Stimulated activated CD8-positive, alpha-beta memory T cell treated with anti-CD3 and anti-CD28 coated beads, Interleukin-7, amount 100 ng/mL, for 48 hours (primary cell): ENCODE measurements at places on chromosomes 4 and X.

DNA sequence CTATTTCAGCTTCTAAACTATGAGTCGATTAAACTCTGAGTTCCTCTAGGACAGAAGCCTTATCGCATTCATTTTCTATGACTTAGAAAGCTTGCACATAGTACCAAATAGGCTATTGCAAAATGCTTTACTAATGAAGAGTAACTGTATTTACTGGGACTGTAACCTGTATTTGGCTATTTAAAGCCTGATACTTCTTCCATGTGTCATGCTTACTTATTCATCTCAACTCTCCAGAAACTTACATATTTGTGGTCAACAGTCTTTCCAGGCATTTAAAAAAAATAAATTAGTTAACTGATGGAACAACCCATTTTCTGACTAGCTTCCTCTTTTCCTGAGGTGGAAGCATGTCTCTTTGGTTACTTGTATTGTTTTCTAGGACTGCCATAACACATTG is 467.9 kb downstream of the PCDH11X start:
- DNase-seq, result no peak

DNA sequence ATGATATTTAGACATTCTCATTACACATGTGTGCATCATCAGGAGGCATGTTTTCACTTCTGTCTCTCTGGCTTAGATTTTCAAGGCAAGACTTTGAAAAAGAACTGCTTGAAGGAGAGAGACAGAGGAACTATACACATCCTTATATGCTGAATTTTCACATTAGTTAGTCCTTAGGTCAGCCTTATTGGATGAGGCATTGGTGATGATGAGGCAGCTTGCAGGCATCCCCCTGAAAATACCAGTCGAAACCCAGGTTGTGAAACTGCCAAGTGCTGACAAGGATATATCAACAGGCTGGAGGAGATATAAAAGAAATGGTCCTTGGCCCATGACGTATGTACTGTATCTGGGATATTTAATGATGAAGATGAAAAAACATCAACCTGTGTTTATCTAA is 297.2 kb upstream of the AADAT start:
- no peak for DNase-seq

DNA sequence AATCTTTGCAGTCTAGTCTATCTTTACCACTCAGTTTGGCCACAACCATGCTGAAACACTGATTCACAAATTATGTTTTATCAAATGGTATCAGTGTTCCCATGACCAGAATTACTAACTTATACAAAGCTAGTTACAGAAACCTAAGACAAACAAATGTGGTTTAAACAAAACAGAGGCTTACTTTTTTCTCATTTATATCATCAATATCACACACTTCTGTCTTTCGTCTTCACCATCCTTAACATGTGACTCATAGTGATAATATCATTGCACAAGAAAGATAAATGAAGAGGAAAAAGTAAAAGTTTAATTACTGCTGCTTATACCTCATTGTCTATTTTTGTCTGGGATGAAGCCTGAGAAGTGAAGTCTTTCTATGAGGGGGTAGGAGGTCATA is 406.6 kb downstream of the PCDH10 start:
- DNase-seq, result no peak

GRCh38 chr4:61771056-61771455 is 570.9 kb downstream of the ADGRL3 start:
- no peak for DNase-seq

DNA sequence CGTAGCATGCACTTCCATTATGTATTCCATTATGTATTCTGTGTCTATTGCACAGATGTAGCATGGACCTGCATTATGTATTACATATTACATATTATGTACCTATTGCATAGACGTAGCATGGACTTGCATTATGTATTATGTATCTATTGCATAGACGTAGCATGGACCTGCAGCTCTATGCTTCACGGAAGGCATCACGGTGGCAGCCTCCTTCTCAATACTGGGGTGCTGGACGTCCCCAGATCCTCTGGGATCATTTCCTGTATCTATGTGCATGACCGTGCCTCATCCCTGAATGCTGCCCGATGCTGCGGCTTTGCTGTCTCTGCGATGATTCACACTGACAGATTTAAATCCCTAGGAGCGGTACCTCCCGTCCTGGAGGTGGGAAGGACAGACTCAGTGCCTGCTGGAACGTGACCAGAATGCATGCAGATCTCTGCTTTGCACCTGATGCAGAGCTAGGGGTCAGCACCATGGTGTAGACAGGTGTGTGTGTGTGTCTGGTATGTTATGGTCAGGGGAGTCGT is 317.5 kb downstream of the DHRSX start:
- DNase-seq, result no peak

DNA sequence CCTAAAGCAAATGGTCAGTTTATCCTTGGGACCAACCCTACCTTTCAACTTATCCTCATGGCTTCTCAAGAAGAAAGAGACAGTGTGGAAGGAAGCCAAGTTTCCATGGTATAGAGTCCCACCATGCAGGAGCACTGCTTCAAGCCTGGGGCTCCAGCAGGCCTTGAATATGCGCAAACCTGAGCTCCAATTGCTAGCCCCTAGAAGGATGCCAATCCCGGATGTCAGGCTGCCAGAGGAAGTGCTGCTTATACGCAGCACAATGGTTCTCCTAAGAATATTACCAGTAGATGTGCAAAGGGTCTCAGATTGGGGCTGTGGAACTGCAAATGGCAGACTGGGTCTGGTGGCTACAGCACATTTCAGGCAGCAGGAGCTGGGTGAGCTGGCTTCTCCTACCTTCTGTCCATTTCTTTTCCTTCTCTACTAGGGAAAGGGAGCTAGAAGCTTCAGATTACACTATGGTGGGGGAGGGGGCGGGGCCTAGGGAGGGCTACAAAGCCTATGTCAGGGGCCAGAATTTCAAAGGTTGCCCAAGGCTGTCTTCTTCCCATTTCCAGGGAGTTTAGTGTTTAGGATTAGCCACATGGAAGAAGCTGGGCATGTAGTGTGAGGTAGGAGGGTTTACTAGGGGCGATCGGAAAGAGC is 40.7 kb upstream of the CITED1 start:
- no peak for DNase-seq

GRCh38 chr4:108168160-108168670 is 517 bp downstream of the LEF1 start:
- DNase-seq, result no peak

GRCh38 chrX:48616576-48616975 is 19.3 kb downstream of the WDR13 start:
- DNase-seq, result no peak

DNA sequence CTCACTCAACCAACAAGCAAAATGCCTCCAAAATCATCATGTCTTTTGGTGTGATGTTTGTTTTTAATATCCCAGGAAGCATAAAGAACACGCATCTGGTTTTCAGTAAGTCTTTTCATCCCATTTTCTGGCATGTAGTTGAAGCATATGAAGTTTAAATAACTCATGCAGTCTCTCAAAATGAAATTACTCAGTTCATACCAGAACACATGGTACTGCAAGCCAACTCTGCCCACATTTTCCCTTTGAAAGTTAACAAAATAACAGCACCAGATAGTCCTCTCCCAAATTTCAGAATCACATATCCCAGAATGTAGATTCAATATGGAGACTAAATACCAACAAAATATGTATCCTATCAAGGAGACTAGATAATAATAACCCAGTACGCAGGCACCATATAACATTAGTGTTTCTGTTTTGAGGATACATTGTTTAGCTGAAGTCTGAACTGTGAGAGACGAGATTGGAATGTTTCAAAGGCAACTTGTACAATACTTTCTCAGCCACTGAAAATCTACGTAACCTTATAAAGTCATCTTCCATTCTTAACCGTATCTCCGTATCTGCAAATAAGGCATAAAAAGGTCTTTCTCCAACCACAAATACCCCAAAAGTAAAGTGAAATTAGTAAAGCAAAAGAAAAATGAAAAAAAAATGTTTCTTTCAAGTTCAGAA is 23.1 kb downstream of the CORIN start:
- DNase-seq, result no peak

GRCh38 chr4:123259676-123260646 is 136.6 kb upstream of the SPRY1 start:
- DNase-seq, result no peak

GRCh38 chrX:153398275-153398960 is 2.7 kb downstream of the PNMA6E start:
- no peak for DNase-seq

GRCh38 chr4:2794486-2795299 is 1.8 kb downstream of the SH3BP2 start:
- no peak for DNase-seq
